ENCODE measurements at places on chromosomes 3 and 15.

- DNase-seq: no peak
Measured at GRCh38 chr3:39264053-39264452, 15.8 kb downstream of the CX3CR1 start.

DNA sequence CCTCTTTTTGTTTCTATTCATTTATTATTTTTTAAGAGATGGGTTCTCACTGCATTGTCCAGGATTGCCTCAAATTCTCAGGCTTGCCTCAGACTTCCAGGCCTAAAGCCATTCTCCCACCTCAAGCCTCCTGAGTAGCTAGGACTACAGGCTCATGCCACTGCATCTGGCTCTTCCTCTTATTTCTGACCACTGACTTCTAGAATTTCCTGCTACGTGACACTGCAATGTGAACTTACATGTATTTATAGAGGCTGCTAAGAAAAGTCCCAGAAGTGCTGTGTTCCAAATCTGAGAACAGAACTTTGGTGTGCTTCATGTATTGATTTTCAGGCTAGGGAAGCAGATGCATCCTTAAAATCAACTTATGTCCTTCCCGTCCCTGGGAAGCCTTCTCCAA lies 407.4 kb downstream of the RSL24D1 start:
- DNase-seq: no peak

DNA sequence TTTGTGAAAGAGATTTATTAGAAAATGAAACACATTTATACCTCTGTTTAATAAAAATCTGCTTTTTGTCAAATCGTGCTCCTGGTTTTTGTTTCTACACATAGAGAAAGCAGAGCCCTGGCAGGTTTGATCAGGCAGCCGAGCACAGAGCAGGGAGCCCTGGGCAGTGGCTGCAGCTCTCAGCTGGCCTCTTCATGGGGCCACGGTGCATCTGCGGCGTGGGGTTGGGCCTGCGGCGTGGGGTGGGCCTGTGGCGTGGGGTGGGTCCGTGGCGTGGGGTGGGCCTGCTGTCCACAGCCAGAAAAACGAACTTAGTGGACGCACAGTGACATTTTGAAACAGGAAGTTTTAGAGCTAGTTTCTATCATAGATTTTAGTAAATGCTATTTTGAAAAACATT lies 10.6 kb downstream of the GOLGA6L2 start:
- DNase-seq: no peak

GRCh38 chr3:55201779-55202178 lies 273.9 kb upstream of the LRTM1 start:
- no peak for DNase-seq

GRCh38 chr3:134082582-134082981 lies 52.9 kb upstream of the SLCO2A1 start:
- DNase-seq: no peak

DNA sequence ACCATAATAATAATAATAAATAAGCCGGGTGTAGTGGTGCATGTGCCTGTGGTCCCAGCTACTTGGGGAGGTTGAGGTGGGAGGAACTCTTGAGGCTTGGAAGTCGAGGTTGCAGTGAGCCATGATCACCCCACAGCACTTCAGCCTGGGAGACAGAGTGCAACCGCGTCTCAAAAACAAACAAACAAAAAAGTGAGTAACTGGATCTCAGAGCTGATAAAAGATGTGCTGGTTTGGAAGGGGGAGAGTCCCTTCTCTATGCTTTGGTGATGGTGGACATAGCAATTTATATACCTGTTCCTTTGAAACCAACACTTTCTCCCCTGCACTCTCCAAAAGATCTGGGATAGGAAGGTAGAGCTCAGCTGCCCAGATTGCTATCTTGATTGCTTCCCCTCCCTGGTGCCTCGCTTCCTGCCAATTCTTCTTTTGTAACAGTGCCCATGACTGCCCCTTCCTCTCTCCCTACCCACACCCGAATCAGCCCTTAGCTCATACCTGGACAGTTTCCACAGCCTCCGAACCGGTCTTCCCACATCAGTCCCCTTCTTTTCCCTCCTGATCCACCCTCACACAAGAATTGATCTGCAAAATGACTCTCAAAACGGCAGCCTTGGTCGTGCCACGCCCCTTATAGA lies 55.1 kb upstream of the UBE2E1 start:
- DNase-seq: no peak
